ENCODE measurements at places on chromosomes 2 and 18.

GRCh38 chr2:203949228-203949627 lies 12.7 kb downstream of the ICOS start:
- no peak for DNase-seq

- no peak for DNase-seq
These were observed at the start of gene IAH1 for GRCh38 chr2:9474361-9475057. Gene IAH1 (plus strand): TSS chr2:9474551. CDS start chr2:9474567, 16 bp downstream.

- no peak for DNase-seq
These were observed 244.7 kb downstream of the HRH4 start for GRCh38 chr18:24704946-24705630.

DNA sequence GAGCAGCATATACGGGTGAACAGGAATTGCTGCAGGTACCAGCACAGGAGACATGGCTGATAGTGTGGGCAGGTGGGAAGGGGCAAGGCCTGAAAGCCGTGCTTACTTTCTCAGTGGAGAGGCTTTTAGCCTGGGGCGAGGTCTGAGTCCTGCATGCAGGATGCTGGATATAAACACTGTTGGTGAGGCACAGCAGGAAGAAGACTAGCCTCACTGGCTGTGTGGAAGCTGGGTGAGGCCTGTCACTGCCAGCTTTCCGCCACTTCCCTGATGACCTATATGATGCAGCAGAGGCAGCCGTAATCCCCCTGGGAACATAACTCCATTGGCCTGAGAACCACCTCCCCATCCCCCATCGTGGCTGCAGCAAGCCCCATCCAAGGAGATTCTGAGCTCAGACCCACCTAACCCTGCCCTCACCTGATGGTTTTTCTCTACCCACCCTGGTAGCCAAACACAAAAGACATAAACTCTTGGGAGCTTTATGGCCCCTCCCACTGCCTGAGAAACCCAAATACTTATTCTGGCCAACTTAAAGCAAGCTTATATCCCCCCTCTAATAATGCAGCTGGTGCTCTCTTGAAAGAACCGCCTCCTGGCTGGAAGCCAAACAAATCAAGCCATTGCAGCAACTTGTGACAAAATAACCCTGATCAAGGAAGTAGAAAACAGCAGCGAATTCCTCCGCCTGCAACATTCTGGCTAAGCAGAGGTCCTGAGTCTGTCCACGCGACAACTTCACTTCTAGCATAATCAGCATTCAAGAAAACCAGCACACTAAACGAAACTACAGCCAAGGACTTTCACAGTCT lies 54.6 kb upstream of the DSC1 start:
- DNase-seq = no peak

DNA sequence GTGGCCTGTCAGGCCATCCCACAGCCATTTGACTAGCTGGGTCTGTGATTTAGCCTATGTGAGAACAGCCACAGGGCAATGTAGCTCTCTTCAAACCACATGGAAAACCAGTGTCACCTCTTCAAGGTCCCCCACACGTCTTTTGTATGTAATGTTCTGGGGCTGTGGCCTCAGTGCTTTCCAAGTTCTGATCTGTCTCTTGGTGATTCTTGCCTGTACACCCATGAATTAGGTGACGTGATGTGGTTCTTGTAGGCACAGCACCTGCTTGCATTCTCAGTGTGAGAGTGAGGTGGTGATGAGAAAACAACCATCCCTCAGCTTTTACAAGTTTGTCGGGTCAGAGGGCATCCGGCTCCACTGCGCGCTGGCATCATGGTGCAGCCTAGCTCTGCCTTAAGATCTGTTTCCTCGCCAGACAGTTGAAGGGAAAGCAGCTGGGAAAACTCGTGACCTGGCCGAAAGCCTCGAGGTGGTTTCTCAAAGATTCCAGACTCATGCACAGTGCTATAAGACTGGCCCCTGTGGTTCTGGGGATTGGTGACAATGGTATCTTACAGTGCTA lies 125.8 kb downstream of the TANC1 start:
- no peak for DNase-seq

GRCh38 chr18:8844721-8845148 lies 139.4 kb downstream of the MTCL1 start:
- DNase-seq = peak; percentile 97

GRCh38 chr2:149160195-149160594 lies 121.7 kb downstream of the LYPD6B start:
- no peak for DNase-seq

- DNase-seq = no peak
These were observed 9.7 kb downstream of the UCN start for GRCh38 chr2:27298391-27299080.

DNA sequence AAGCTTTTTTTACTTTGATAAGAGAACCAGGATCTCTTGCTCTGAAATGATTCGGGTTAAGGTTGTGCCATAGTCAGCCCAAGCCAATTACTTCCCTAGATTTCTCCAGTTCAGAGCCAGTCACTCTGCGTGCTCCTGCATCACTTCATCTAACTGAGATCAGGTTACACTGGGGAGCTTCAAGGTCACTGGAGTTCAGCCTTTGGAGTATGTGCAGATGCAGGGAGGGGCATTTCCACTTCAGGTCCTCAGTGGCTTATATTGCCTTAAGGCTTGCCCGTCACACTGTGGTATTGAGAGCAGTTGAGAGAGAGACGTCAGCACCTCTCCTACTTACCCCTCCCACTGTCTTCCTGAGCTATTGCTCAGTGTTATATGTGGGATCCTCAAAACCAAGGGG lies 317.8 kb downstream of the EPHA4 start:
- DNase-seq = no peak

DNA sequence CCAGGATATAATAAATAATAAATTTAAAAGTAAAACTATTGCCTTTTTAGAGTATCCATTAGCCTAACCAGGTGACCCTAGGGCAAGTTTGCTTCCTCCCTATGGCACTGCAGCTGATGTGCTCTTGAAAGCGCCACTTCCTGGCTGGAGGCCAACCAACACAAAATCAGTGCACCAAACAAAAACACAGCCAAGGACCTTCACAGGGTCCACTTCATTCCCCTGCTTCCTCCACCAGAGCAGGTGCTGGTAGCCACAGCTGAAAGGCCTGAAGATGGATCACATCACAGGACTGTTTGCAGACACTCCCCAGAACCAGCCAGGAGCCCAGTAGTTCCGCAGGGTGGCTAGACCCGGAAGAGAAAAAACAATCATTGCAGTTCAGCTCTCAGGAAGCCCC lies 108.8 kb downstream of the TWIST2 start:
- peak; percentile 50 for DNase-seq

DNA sequence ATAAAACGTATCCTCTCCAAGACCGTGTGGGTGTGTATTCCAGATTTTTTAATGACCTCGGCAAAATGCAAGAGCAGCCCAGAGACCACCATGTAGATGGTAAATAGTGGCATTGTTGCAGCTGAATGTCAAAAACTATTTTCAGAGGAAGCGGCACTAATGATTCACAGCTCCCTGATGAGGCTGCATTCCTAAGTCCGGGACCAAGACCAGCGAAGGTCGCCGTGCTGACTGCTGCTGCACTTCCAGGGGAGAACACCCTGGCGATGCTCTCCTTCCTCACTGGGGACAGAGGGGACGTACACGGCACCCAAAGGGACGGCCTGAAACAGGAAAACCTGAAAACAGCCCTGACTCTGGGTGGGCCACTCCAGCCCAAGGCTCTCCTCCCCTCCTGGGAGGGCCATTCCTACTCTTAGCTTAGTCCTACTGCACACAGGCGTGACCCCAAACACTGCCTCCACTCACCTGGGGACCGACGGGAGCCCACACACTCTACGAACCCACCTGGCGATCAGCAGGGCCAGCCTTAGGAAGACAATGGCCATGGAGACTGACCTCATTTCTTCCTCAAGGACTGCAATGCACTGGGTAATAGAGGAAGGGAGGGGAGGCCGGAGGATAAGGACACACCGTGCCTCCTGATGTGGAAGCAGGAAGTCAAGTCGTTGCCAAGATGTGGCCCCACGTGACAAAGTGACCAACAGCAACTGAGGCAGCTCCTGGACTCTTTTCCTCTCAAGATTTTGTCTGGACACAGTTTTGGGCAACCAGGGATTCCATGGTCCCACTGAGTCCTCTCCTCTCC lies 82.8 kb downstream of the ZNF516 start:
- no peak for DNase-seq

DNA sequence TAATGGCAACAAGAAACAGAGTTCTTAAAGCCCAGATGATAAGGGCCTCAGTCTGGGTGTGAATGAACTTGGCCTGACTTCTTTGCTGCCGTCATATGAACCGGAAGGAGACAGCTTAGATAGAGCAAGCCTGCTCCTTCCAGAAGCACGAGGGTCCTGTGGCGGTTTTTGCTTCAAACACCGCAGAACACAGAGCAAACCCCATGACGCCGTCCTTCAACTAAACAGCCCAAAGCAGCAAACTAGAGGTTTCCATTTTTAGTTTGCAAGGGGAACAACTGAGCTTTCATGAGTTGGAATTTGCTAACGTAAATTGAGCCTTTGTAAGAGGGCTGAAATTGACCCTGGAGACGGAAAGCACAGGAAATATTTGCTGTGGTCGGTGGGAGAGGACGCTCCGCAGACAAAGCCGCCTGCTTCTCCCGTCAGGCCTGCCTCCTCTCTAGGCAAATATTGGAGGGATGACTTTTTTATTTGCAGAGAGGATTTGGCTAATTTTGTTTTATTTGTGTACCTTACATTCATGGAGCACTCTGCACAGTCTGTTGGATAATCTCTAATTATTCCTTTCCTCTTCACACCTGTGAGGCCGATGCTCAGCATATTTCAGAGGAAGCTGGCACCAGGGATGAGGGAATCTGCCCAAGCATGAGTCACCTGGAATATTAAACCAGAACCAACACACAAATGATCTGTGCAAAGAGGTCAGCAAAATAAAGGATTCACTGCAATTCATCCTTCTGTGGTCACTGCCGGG lies 134.0 kb upstream of the NCK2 start:
- DNase-seq = peak; percentile 26

DNA sequence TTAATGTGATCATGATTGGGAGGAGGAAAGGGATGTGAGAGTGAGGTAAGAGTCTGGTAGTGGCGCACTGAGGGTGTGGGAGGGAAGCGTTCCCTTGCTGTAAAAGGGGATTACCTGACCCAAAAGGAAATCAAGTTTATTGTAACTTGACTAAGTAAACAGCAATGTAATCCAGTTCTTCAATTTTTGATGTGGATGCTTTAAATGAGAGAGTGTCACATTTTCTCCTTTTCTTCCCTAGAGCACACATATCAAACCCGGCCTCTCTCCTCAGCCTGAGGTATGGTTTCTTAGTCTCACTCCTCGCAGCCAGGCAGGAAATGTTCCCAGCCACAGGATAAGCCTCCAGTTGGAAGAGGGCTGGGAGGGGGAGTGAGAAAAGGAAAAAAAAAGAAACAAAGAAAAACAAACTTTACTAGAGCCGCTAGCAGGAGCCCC lies 688 bp upstream of the ARHGAP28 start:
- DNase-seq = no peak

DNA sequence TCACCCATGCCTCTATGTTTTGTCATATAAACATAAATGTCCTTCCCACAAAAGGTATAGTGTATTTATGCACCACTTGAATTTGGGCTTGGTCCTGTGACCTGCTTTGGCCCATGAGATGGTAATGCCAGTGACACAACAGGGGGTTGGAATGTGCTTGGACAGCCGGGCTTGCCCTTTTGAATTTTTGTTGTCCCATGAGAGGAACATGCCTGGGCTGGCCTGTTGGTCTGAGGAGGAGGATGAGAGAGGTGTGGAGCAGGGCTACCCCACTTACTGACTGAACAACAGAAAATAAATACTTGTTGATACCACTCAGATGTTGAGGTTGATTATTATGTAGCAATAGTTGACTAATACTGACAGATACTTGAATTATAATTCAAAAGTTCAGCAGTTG lies 63.2 kb upstream of the TCF4 start:
- no peak for DNase-seq

DNA sequence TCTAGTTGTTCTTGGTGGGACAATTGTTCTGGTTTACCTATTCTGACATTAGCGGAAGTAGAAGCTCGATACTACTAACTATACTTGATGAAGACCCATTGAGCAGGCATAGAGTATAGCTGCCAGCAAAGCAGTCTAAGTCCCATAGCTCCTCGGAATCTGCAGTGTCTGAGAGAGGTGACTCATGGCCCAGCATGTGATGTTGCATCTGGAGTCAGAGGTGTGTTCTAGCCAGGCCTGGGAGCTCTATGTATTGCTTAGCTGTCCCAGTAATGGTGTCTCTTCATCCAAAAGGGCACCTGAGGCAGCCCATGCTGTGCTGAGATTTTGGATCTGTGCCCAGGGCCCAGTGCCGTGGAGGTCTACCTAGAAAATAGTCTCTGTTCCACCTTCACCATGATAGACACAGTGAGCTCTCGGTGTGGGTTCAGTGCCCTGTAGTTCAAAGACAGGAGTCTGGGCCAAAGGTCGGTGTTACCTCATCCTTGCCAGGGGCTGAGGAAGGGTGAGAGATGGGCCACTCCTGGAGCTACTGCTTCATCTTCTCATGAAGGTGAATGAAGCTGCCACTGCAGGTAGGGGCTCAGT lies 47.3 kb downstream of the MEX3C start:
- DNase-seq = no peak

GRCh38 chr2:207787017-207787416 lies 17.3 kb upstream of the FZD5 start:
- DNase-seq = no peak

DNA sequence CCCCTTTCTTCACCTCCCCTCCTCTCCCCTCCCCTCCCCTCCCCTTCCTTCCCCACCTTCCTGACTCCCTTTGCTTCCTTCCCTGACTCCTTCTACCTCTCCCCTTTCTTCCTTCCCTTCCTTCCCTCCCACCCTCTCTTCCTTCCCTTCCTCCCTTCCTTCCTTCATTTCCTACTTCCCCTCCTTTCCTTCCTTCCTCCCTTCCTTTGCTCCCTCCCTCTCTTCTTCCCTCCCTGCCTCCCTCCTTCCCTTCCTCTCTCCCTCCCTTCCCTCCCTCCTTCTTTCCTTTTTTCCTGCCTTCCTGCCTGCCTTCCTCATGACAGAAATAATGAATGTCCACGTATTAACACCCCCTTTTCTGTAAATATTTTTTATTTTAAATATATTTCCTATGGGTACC lies 260.2 kb downstream of the ZNF407 start:
- no peak for DNase-seq
